ENCODE measurements at places on chromosomes 2 and 18. TPM values are rescaled to one million over a fixed set of nuclear protein-coding genes. Genes with fewer than 3 reads are reported as not detected.

The SPATA3 gene
- total RNA-seq: not detected

The TTN gene
- total RNA-seq: 0.05 TPM

The GCFC2 gene
- 38.5 TPM for total RNA-seq

The FLACC1 gene
- 1.1 TPM for total RNA-seq

The PXDN gene
- 114 TPM for total RNA-seq

The TCF23 gene
- not detected for total RNA-seq

The GATA6 gene
- total RNA-seq: 14.0 TPM

The IL1F10 gene
- not detected for total RNA-seq

The IL36RN gene
- total RNA-seq: not detected

The FOXD4L1 gene
- total RNA-seq: 0.63 TPM

The NGEF gene
- total RNA-seq: 7.4 TPM

The SYT4 gene
- total RNA-seq: not detected

The UNC80 gene
- total RNA-seq: not detected

The ONECUT2 gene
- 0.49 TPM for total RNA-seq

The ALKAL2 gene
- not detected for total RNA-seq

The CDK5R2 gene
- total RNA-seq: not detected

The TMBIM1 gene
- 96.8 TPM for total RNA-seq

The PDE1A gene
- total RNA-seq: 0.15 TPM
